ENCODE measurements at places on chromosomes 1 and 21.

- DNase-seq, result no peak
These were observed 132.9 kb upstream of the RAB4A start for GRCh38 chr1:229138058-229138457.

DNA sequence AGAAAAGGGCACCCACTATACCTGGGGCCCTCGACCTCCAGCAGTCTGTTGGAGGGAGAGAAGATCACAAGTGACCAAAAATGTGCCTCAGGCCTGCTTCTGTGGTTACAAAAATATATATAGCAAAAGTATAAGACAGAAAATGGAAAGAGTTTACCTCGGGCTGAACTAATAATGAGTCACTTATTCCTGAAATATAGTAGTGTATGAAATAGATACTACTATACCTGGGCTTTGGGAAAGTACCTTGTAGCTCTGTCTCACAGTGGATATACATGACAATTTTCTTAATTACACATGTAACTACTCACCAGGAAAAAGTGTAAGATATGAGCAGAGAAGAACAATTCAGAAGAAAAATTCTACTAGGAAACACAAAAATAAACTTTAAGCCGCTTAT lies 7.3 kb upstream of the APCS start:
- no peak for DNase-seq

DNA sequence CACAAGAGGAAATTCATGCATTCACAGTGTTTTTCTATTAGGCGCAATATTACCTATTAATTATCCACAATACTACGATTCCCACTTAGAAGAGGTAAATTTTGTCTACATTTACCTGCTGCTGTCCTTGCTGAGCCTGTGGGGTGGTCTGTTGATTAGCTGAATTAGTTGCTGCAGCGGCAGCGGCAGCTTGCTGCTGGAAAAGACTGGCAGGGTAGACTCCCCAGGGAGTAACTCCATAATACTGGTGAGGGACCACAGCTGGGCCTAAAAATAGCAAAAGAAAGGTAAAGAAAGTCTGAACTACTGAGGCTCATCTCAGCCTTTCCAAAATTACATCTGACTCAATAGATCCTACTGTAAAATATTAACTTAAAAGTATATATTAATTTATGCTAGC lies 66.0 kb upstream of the SDC3 start:
- no peak for DNase-seq

GRCh38 chr1:193649587-193649986 lies 463.2 kb upstream of the B3GALT2 start:
- DNase-seq, result no peak

DNA sequence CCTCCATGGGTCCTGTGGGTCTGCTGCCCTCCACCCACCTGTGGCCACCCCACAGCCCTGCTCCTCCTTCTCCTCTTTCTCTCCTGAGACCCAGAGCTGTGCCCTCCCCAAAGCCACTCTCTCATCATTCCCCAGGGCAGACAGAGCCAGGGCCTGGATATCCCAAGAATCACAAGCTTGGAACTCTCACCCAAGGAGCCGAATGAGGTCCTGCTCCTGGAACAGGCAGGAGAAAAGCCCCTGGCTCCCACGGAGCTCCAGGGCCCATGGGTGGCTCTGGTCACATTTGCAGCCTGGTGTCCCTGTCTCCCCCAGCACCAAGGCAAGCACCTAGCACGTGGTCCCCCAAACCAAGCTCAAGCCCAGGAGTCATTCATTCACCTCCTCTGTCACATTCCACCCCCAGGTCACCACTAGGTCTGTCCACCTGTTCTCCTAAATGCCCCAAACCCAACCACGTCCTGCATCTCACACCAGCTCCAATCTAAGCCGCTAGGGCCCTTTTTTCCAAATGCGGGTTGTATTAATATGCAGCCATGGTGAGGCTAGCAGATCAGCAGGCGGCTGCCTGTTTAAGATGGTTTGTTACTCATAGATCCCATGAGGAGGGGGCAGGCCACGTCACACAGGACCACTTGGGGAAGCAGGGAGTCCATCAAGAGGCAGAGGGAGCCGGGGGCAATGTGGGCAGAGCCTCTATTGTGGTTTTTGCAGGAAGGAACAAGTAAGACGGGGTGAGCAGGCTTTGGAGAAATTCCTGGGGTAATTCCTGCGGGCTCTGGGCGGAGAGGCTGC lies 215.5 kb upstream of the VAMP3 start:
- DNase-seq, result no peak

DNA sequence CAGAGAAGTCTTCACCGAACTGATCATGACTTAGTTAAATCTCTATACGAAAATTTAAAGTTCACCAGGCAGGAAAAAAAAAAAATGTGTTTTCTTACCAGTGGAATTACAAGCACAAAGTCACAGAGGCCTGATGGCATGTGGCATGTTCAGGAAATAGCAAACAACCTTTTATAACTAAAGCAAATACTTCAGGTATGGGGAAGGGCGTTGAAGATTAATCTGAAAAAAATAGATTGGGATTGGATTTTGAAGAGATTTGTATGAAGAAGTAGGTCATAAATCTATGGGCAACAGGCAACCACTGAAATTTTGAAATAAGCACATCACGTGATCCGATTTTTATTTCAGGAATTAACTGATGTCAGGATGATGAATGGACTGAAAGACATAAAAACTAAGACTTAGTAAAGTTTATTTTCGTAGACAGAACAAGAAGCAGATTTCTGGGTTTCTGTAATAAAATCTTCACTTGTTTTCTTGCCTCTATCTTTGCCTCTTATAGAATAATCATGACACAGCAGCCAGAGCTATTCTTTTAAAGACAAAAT lies 295.9 kb upstream of the ADGRL4 start:
- DNase-seq, result no peak

DNA sequence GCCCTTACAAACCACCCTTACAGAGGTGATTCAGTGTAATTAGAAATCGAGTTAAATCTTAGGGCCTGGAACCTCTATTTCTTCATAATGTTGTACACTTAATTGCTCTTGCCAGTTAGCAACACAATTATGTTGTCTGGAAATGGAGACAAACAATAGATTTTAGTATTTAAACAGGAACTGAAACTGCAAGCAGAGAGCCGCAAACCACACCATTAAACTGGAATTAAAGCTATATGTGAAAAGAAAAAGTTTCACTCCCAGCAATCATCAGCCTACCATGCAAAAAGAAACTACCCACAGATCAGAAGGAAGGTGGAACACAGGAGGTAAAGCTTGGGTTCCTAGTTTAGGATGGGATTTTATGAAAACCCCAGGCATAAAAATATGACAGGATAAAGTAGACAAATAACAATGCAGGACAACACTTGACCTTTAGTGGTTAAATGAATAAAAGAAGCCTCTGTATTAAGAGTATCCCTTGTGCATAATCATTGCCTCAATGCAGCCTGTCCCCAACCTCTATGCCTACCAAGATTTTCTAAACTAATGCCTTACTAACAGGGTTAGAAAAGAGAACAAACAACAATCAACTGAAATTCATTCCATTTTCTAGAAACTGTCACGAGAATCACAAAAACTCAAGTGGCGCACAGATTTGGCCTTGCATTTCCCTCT lies 304.3 kb upstream of the ESRRG start:
- DNase-seq, result no peak

- DNase-seq, result no peak
These were observed 66.2 kb upstream of the WDR26 start for GRCh38 chr1:224500796-224501195.

DNA sequence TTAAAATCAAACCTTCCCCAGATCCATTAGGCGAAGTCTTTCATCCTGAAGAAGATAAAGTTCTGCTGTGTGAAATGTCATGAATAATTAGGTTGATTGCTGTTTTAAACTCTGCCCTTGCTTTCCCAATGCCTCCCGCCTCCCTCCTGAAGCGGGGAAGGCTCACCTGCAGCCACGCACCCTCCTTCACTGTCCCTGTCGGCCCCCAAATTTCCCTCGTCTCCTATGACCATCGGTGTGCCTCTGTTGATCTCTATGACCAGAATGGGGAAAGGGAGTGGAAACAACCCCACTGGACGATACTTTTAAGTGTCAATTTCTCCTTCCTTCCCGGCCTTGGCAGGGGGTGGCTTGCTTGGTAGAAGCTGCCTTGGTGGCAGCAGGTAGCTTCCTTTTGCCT lies 35.1 kb downstream of the LHX4 start:
- DNase-seq, result no peak

- no peak for DNase-seq
These were observed 596.3 kb upstream of the CHRM3 start for GRCh38 chr1:238789916-238790667.

GRCh38 chr1:115732316-115732715 lies 36.2 kb downstream of the CASQ2 start:
- DNase-seq, result no peak

DNA sequence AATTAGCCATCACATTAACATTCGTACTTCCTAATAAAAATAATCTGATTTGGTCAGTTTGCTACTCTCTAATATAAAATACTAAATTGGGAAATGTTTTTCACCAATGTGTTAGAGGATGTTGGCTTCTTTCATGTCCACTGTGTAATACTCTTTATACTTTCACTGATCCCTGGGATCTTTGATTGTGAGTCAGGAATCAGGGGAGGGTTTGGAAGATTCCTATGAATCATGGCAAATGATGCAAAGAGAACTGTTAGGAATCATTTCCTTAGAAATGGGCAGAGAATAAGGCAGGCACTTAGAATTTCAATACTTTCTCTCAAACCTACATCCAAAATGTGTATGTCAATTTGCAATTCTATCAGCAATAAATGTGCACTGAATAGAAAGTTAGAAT lies 31.0 kb downstream of the KRTAP24-1 start:
- DNase-seq, result no peak

GRCh38 chr1:97668945-97669344 lies 251.9 kb downstream of the DPYD start:
- peak; percentile 89 for DNase-seq

- peak; percentile 89 for DNase-seq
These were observed 97.6 kb downstream of the APP start for GRCh38 chr21:26072666-26073615.

- no peak for DNase-seq
These were observed 27.5 kb downstream of the PEX14 start for GRCh38 chr1:10502206-10502605.

All from choroid plexus epithelial cell (primary cell).